IPS DF 6.9 (cell line): ENCODE measurements at places on chromosomes 5 and 9.
A peak's percentile ranks its signal among the peaks of the same experiment; 100 is the strongest.

DNA sequence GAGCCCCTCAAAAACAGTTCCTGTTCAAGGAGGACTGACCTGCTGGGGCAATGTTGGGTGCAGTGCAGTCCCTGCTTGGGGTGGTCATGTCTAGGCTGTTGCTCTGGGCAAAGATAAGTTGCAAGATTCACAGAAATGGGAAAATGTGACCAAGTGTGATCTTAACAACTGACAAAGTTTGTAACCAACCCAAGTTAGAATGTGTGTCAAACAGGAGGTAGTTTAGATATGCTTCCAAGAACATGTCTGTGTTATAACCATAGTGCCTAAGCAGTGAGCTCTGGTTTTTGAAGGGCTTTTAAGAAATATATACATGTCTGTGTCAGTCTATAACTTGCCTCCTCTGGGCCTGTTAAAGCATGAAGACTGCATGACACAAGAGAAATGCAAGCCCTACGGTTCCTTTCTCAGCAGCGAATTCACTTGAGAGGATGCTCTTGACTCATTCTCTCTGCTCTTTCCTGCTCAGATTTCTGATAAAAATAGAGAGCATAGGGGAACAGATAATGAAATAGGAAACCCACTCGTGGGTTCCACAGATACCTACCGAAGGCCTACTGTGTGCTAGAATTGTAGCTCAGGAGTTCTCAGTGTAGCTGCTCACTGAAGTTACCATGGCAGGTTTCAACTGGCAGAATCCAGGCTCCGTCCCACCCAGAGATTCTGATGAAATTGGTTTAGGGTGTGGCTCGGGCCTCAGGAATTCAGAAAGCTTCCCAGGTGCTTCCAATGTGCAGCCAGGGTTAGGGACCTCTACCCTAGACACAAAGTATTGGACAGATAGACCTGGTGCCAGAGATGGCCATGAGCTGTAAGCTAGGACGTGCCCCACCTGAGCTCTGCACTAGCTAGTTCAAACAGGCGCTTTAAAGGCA lies 52.4 kb downstream of the ARHGEF37 start:
- no peak for DNase-seq

DNA sequence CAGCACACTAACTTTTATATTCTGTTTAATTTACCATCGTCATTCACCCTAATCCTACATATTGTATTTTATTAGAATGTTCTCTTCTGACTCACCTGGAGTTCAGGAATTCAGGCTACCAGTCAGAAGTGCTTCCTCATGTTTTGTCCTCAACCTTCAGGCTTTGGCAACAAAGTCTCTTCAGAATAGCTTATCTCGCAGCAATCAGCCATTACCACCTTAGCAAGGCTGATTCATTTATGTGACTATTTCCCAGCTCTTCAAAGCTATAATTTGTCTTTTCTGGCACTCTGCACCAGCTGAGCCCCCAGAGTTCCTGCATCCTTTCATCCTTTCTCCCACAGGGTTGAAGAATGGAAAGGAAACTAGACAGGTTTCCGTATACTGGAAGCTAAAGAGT lies 365.5 kb upstream of the CDH18 start:
- DNase-seq: no peak

DNA sequence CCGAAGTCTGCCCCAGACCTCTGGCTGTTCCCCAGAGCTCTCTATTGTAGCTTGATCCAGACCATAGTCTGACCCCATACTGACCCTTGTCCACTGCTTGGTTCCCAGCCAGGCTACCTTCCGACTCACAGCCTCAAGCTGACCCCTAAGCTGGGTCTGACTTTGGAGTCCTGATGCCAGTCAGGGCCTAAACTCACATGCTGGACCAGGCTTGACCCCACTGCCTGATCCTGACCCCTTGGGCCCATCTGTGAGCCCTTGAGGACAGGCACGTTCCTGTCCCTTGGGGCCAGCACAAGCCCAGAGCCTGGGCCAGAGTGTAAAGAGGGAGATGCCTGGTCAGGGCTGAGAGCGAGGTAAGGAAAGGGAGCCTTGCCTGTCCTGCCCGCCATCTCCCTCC lies 32.7 kb upstream of the ENHO start:
- no peak for DNase-seq

DNA sequence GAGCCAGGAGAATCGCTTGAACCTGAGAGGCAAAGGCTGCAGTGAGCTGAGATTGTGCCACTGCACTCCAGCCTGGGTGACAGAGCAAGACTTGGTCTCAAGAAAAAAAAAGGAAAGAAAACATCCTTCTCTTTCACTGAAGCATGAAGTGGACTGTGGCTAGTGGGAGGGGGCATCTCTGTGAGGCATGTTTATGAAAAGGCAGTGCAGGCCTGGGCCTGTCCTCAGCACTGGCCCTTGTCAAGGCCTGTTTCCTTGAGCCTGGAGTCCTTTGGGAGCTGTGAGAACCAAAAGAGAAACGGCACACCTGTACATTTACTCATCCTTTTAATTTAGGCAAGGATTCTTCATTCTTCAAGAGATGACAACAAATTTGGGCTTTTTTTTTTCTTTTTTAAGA lies 18.3 kb upstream of the FUBP3 start:
- no peak for DNase-seq

GRCh38 chr5:64487283-64487682 lies 18.5 kb upstream of the RGS7BP start:
- DNase-seq: no peak

- no peak for DNase-seq
Measured at GRCh38 chr5:164649266-164649665, 1143.8 kb downstream of the MAT2B start.

DNA sequence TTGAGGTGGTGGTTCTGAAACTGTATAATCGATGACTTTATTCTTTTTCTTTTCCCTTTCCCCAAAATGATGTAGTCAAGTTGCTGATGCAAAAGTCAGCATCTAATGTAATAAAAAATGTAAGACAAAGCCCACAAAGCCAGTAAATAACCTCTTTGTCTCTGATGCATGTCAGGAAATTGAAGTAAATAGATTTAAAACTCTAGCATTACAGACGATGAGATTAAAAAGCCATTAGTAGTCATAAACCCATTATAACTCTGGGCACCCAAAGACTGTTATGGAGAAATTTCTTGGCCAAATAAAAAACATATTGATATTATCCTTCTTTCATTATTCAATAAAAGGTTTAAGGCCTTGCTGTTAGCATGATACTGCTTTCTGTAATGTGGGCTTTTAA lies 548.7 kb downstream of the TUSC1 start:
- no peak for DNase-seq

GRCh38 chr9:133955821-133956411 lies 36.2 kb downstream of the VAV2 start:
- peak; percentile 27 for DNase-seq

GRCh38 chr5:127320032-127320965 lies 29.7 kb downstream of the MEGF10 start:
- DNase-seq: no peak

DNA sequence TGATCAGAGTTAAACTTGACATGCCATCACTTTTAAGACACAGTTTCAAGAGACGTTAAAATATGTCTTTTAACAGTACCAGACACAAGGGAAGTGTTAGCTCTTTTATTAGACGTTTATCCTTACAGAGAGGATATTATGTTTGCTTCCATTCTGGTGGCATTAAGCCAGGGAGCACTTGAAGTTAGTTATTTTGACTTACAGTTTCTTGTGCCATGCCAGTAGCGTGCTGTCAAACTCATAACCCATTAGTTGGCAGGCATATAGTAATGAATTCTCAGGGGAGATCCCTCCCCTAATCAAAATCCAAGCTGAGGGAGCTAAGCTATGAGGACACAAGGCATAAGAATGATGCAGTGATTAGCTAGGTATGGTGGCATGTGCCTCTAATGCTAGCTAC lies 66.5 kb downstream of the RPS6 start:
- DNase-seq: no peak
